ENCODE measurements at places on chromosomes 2 and 18.

GRCh38 chr2:187509667-187510417 lies 44.4 kb downstream of the TFPI start:
- no peak overlapping the region for H3K27ac ChIP-seq
- no peaks in the 10 kb centered on the region for H3K4me1 ChIP-seq
- H3K4me3 ChIP-seq = no peak overlapping the region
- DNase-seq = no peak
- H3K36me3 ChIP-seq = no peaks in the 10 kb centered on the region

- H3K4me3 ChIP-seq = no peak overlapping the region
- no peak for DNase-seq
- no peaks in the 10 kb centered on the region for H3K36me3 ChIP-seq
- H3K27me3 ChIP-seq = no peaks in the 10 kb centered on the region
- no peaks in the 10 kb centered on the region for H3K4me1 ChIP-seq
- H3K27ac ChIP-seq = no peak overlapping the region
Measured at GRCh38 chr18:37449618-37450017, 116.0 kb downstream of the CELF4 start.

GRCh38 chr2:136034629-136035028 lies 49.2 kb upstream of the DARS1 start:
- no peak overlapping the region for H3K27ac ChIP-seq
- H3K4me3 ChIP-seq = no peak overlapping the region
- no peaks in the 10 kb centered on the region for H3K27me3 ChIP-seq
- H3K36me3 ChIP-seq = no peaks in the 10 kb centered on the region
- H3K4me1 ChIP-seq = no peaks in the 10 kb centered on the region

DNA sequence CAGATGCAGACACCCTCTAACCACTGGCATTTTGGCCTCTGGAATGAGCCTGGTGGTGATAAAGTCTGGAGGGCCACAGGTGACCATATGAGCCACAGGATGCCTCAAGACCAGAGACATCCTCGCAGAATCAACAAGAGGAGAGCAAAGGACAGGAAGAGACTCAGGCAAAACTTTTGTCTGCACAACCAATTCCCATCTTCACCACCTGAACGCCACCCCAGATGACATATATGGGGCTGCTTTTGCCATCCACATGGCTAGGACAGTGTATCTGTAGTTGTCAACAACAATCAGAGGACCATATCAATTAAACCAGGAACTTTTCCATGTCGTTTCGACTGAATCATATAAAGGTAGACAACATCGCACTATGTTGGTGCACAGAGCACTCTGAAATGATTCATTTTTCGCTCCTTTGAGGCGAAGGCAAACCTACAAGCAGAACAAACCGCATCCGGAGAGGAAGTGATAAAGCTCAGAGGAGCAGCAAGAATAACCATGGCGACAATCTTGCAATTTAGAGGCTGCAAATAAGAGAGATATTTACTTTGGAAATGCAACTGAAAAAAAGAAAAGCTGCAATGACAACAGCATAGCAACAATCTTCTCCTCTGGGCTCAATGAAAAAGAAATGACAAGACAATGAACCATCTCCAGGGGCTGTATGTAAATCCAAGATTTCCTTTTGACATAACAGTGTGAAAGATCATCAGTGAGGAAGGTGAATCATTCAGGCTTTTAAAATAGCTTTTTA lies 204.5 kb downstream of the ARL4C start:
- peak; percentile 90 for DNase-seq
- H3K27ac ChIP-seq = peak overlapping the region; percentile 94
- peaks cover 89% of the 10 kb centered on the region for H3K4me1 ChIP-seq
- H3K27me3 ChIP-seq = no peaks in the 10 kb centered on the region

GRCh38 chr2:2845806-2846315 lies 514.8 kb upstream of the MYT1L start:
- no peak overlapping the region for H3K4me3 ChIP-seq
- no peak for DNase-seq
- no peaks in the 10 kb centered on the region for H3K27me3 ChIP-seq
- H3K36me3 ChIP-seq = no peaks in the 10 kb centered on the region
- H3K4me1 ChIP-seq = no peaks in the 10 kb centered on the region
- no peak overlapping the region for H3K27ac ChIP-seq

DNA sequence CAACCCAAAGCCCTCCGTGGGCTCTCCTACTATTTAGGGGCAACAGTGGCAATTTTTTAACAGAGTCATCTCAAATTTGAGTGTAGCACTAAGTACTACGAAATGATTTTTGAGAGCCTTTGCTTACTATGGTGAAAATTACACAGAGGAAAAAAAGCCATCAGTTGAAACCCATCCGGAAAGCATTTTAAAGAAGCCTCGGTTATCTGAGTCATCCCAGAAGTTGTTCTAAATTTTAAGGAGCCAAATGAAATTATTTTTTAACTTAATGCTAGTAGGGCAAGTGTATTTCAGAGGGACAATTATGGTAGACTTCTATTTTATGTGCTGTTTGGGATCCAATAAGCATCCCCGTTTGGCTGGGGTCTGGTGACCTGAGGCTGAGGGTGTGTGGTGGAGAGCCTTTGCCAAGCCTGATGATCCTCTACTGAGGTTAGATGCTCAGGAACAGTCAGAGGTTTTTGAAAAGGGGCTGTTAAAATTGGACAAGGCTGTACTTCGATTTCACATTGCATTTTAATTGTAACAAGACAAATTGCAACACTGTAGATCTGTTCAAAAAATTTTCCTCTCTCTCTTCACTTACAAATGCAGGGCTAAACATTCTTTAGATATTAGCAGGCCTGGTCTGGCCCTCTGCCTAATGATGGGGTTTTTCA lies 47.0 kb downstream of the RAPGEF4 start:
- no peaks in the 10 kb centered on the region for H3K27me3 ChIP-seq
- no peaks in the 10 kb centered on the region for H3K36me3 ChIP-seq
- no peaks in the 10 kb centered on the region for H3K4me1 ChIP-seq
- no peak for DNase-seq
- H3K4me3 ChIP-seq = no peak overlapping the region

DNA sequence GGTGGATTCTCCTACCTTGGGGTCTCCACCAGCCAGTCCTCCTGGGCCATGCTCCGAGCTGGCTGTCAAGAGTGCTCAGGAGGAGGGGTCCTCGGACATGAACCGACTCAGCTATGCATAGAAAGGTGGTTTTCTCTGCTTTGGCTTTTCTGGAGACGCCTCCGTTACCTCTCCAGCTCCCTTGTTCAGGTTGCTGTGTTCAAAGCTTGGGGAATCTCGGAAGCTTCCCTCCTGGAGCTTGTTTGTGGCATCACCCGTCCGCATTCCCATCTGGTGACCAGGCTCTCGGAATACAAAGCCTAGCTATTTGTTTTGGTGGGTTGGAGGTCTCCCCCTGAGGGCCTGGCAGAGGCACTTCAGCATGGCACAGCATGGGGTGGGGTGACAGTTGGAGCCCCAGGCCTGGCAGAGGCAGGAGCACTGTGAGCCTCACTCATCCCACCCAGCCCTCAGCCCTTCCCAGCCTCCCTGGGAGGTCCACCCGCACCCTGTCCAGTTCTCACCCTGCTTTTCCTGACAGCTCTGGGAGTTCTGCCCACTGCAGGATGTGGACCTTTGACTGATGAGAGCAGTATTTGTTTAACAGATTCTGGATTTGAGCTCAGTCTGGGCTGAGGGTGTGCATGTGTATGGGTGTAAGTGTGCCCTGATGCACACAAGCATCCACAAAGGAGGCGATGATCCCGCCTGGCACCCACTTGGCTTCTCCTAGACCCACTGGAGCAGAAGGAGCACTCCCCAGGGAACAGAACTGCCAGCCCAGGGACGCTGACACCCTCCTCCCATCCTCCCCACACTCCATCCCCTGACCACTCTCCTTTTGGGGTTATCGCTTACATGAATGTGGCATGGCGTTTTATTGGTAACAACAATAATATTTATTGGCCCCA lies 107.3 kb upstream of the HS6ST1 start:
- H3K36me3 ChIP-seq = no peaks in the 10 kb centered on the region
- no peaks in the 10 kb centered on the region for H3K4me1 ChIP-seq
- H3K4me3 ChIP-seq = no peak overlapping the region
- no peak for DNase-seq
- H3K27ac ChIP-seq = no peak overlapping the region

DNA sequence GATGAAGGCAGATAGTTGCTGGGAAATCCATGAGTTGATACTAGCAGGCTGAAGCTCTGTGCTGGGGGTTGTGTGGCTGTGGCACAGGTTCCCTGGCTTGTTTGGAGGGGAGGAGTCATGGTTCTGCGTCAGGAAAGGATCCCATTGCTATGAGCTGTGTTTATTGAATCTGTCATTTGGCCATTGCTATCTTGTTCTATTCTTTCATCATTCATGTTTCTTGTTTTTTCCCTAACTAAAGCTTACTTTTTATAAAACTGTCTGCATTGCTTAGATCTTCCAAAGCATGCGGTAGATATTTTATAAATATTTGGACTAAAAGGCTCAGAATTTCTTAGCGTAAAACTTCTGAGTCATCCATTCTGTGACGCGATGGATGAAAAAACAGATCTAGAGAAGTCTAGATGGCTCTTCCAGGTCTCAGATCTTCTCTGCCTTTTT lies 335.3 kb downstream of the PTPRM start:
- DNase-seq = no peak
- H3K4me3 ChIP-seq = no peak overlapping the region
- H3K4me1 ChIP-seq = no peaks in the 10 kb centered on the region
- no peaks in the 10 kb centered on the region for H3K36me3 ChIP-seq
- H3K27me3 ChIP-seq = no peaks in the 10 kb centered on the region
- no peak overlapping the region for H3K27ac ChIP-seq

- DNase-seq = no peak
- no peak overlapping the region for H3K4me3 ChIP-seq
- H3K27me3 ChIP-seq = no peaks in the 10 kb centered on the region
Measured at GRCh38 chr2:237754182-237754581, 44.4 kb upstream of the RBM44 start.

GRCh38 chr2:67561457-67561965 lies 164.4 kb downstream of the ETAA1 start:
- no peaks in the 10 kb centered on the region for H3K27me3 ChIP-seq
- no peak for DNase-seq
- no peak overlapping the region for H3K27ac ChIP-seq
- H3K4me1 ChIP-seq = no peaks in the 10 kb centered on the region
- H3K4me3 ChIP-seq = no peak overlapping the region
- no peaks in the 10 kb centered on the region for H3K36me3 ChIP-seq

DNA sequence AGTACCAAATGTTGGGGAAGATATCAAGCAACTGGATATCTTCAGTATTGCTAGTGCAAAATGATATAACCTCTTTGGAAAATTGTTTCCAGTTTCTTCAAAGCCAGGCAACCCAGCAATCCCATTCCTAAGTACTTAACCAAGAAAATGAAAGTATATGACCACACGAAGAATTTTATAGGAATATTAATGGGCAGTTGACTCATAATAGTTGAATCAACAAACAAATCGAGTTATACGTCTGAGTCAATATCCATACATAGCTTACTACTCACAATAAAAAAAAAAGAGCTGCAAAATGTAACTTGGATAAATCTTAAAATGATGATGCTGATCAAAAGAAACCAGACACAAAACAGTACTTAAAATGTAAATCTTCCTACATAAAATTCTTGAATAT lies 810.4 kb downstream of the METTL4 start:
- no peaks in the 10 kb centered on the region for H3K27me3 ChIP-seq
- no peak overlapping the region for H3K27ac ChIP-seq
- no peaks in the 10 kb centered on the region for H3K4me1 ChIP-seq
- DNase-seq = no peak
- no peaks in the 10 kb centered on the region for H3K36me3 ChIP-seq

- H3K4me1 ChIP-seq = peaks cover 67% of the 10 kb centered on the region
- DNase-seq = peak; percentile 89
- peak overlapping the region; percentile 56 for H3K4me3 ChIP-seq
- no peaks in the 10 kb centered on the region for H3K27me3 ChIP-seq
Measured at GRCh38 chr18:79523736-79524180, 128.0 kb downstream of the NFATC1 start.

- H3K36me3 ChIP-seq = no peaks in the 10 kb centered on the region
- no peaks in the 10 kb centered on the region for H3K4me1 ChIP-seq
- no peaks in the 10 kb centered on the region for H3K27me3 ChIP-seq
- H3K4me3 ChIP-seq = peak overlapping the region; percentile 73
- DNase-seq = peak; percentile 32
- H3K27ac ChIP-seq = peak overlapping the region; percentile 83
Measured at GRCh38 chr2:231483398-231484329, 19.4 kb upstream of the NCL start.

DNA sequence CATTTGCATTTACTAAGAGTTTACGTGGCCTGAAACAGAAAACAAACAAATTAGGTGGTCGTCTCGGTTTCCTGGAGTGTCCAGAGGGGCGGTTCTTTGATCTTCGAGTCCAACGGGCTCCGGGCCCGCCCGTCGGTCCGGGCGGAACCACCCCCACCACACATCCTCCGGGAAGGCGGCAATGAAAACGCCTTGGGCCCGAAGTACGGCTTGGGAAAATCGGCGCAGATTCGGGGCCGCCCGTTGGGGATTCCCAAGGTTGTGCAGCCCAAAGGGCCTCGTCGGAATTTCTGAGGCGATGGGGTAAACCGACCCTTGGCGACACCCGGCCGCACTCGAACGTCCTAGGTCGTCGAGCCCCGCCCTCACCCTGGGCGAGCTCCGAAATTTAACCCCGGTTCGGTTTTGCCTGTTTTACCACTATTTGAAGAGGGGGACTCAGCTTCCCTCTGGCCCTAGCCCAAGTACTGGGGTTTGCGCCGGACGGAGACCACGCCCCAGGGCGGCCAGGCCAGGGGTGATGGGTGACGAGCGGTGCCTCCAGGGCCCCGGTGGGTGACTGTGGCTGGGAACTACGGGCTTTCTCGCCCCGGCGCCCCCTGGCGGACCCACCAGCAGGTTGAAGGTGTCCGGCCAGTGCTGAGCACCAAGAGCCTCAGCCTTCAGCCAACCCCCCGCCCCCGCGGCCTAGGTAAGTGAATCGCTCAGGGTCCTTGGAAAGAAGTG lies 1.9 kb upstream of the CFAP53 start:
- DNase-seq = peak; percentile 71
- H3K27me3 ChIP-seq = no peaks in the 10 kb centered on the region
- H3K4me3 ChIP-seq = peak overlapping the region; percentile 54
- peaks cover 5% of the 10 kb centered on the region for H3K4me1 ChIP-seq

GRCh38 chr2:130928385-130928784 lies 91.7 kb downstream of the ARHGEF4 start:
- H3K36me3 ChIP-seq = no peaks in the 10 kb centered on the region
- H3K4me1 ChIP-seq = no peaks in the 10 kb centered on the region
- DNase-seq = no peak
- H3K4me3 ChIP-seq = no peak overlapping the region
- no peaks in the 10 kb centered on the region for H3K27me3 ChIP-seq
- no peak overlapping the region for H3K27ac ChIP-seq

DNA sequence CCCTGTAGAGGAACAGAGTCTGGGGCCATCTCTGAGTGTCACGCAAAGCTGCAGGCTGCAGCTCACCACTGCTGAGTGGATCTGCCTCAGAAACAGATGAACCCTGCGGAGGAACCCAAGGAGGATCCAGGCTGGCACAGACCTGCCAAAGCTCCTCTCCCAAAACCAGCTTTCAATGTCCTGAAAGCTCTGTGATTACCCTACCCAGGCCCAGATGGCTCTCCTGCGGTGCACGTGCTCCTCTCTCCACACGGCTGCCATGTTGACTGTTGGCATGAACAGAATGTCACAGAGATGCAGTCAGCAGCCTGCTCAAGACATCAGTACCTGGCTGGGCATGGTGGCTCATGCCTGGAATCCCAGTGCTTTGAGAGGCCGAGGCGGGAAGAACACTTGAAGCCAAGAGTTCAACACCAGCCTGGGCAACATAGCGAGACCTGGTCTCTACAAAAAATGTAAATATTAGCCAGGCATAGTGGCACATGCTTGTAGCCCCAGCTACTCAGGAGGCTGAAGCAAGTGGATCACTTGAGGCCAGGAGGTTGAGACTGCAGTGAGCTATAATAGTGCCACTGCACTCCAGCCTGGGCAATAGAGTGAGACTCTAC lies 216.8 kb downstream of the MGAT5 start:
- DNase-seq = no peak
- H3K27me3 ChIP-seq = no peaks in the 10 kb centered on the region
- H3K4me1 ChIP-seq = no peaks in the 10 kb centered on the region
- H3K4me3 ChIP-seq = no peak overlapping the region

All from naive thymus-derived CD4-positive, alpha-beta T cell (primary cell).